Stimulated activated CD8-positive, alpha-beta memory T cell treated with anti-CD3 and anti-CD28 coated beads, Interleukin-7, amount 100 ng/mL, for 24 hours (primary cell): ENCODE measurements at places on chromosomes 11 and 22.

DNA sequence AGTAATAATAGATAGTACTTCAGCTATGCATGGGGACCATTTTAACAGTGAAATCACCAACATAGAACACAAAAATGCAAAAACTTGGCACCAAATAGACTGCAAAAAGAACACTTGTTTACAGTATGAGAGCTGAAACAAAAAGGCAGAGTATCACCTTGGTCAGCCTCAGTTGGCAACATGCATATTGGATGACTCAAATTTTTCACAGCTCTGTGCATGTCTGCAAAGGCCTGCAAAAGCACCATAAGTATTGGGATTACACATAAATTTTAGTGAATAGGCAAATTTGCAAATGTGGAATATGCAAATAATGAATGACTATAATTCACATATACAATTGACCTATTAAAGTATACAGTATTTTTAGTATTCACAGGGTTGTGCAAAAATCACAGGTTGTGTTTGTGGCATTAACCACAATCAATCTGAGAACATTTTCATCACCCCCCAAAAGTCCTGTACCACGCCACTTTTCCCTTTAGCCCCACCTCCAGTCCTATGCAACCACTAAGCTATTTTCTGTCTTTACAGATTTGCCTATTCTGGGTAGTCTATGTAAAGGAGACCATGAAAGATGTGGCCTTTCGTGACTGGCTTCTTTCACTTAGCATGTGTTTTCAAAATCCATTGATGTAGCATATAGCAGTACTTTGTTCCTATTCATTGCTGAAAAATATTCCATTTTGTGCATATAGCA lies 47.2 kb downstream of the CCDC15 start:
- DNase-seq = no peak

DNA sequence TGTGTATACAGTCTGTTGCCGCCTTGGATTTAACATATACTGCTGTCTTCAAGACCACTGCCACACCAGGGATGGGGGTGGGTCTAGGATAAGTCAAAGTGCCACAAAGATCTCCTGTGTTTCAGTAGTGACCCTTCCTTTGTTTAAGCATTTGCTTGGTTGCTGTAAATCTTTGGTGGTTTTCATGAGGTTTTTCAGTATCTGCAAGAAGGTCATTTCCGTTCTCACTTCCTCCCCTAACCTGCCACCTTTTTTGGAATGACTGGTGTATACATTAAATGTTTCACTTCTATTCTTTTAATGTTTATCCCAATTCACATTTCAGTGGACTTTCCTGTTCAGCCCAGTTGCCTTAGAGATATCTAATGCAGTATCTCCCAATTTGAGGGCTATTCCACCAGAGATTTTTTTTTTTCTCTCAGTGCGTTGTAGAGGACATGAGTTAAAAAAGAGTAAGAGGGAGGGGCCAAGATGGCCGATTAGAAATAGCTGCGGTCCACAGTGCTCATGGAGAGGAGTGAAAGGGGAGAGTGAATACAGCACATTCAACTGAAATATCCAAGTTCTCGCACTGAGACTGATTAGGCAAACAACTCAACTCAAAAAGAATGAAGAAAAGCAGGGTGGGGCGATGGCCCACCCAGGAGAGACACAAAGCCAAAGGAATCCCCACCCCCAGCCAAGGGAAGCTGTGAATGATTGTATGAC lies 43.2 kb downstream of the USP47 start:
- no peak for DNase-seq

DNA sequence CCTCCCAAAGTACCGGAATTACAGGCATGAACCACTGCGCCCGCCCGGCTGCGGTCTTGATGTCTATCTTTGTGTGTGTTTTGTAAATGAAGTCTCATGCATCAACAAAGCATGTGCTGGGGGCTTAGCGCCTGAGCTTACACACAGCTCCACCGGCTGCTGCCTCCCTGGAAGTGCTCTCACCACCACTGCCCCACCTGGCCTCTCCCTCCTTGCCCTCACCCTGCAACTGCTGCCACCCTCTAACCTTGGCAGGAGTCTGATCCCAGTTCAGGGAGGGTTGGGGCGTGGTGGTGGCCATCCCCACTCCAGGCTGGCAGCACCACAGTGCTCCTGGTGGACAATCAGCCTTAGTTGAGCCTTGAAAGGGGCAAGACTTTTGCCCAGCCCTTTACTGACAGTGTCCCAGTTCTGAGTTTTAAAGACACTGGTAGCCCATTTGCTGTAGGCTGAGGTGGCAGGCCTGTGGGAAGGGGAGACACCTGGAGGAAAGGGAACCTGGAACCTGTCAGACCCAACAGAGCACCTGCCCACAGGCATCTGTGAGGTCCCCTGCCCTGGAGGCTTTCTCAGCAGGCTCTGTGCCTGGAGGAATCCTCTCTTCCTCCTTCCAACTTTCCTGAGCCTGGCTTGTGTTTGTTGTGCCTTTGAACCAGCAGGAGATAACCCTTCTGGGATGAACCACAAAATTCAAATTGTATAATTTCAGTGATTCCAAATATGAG lies 42.4 kb upstream of the WEE1 start:
- DNase-seq = no peak

DNA sequence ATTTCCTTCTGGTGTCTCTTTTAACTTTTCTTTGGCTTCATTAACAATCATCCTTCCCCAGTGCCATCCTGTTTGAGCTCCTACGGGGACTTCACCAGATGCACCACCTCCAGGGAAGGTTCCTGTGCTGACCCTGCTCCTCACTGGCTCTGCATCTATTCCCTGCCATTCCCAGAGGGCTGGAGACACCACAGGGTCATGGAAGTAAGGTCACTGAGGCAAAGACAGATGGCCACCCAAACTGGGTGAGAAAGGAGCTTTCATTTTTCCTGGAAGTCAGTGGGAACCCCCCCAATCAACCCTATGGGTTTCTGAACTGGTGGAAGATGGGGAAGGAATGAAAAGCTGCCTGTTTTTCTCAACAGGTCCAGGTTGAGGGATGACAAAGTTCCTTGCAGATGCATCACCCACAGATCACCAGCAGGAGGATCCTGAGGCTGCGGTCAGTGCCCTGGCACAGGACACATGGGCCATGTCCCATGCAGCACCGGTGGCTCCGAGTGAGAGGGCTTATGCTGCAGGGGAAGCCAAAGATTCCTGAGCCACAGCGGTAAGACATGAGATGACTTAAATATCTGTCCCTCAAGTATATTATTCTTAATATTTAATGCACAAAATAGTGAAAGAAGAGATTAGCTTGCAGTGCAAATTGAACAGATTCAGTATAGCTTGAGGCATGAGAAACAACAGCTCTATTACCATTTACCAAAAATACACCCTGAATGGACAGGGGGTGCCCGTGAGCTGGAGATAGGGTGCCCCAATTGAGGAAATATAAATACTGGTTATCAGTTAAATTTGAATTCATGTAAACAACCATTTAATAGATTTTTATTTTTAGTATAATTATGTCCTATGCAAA lies 73.0 kb upstream of the VPREB1 start:
- DNase-seq = no peak

DNA sequence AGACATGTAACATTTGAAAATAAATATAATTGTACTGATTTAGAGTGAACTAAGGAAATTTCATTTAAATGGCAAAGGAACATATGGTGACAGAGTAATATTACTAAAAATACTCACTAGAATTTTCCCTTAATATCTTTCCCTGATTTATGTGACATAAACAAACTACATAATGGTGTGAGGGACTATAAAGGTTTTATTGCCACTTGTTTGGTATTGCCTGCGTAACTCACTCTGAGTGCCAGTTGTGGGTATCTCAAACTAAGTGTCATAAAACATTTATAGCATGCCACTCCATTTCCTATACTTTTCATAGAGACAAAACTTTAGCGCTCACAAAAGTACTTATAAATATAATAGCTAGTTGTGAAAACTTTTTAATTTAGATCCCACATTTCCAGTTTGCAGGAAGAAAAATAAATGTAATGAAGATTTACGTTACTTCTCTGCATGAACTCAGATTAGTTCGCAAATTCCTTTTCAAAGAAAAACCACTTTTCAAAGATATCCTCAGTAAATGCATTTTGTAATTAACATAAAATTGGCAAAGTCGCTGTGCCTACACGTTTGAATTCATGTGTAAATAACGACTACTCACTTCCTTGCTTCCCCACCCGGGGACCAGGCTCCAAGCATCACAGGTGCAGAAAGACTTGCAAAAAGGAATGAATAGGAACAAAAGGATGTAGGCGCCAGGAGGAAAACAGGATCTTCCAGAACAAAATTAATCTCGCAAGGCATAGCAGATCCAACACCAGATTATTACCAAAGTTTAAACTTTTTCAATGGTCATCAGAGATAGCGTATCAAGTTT lies 1.6 kb upstream of the QSER1 start:
- DNase-seq = no peak

DNA sequence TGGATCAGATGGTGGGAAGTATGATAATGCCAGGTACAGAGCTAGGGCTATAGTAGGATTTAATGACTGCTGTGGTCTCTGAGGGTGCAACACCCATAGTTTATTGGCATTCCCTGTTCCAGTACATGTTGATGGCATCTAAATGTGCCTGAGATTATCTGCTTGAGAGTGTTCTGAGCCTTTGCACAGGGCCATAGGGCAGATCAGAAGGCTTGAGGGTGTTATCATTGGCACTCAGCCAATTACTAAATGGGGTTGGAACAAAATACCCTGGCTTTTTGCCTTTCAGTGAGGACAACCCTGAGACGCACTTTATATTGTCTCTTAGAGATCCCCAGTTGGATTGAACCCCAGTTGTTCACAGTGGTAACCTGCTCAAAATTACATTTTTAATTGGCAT lies 6.7 kb downstream of the SLC5A12 start:
- no peak for DNase-seq

- no peak for DNase-seq
Measured at GRCh38 chr22:50546326-50547262, 895 bp downstream of the KLHDC7B start.

DNA sequence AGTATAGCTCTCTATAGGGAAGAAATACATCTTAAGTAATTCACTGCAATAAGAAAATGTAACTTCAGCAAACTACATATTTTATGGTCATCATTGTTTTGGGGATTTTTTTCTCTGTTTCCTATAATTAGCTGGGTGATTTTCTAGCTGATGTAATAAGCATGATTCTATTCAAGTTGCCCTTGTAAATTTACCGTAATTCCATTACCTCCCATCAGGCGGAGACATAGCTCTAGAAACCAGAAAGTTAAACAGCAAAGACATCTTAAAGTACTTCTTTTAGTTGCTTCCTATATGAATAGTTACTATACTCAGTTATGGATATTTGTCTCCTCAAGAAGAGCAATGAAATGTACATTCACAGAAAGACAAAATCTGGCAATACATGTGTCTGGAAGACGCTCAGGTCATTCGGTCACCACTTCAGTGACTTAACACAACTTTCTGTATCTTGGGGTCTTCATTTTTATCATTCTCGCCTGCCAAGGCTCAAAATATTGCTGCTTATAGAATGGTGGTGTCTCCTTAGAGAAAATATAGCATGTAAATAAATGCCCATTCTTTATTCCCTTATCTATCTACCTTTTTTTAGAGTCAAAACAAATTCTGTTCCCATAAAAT lies 239.9 kb upstream of the ZC3H12C start:
- DNase-seq = no peak

- no peak for DNase-seq
Measured at GRCh38 chr11:74370123-74370522, 28.1 kb downstream of the PGM2L1 start.

GRCh38 chr11:3127706-3128355 lies 37.3 kb downstream of the OSBPL5 start:
- no peak for DNase-seq

- DNase-seq = no peak
Measured at GRCh38 chr11:119540370-119541125, 117.6 kb upstream of the THY1 start.

DNA sequence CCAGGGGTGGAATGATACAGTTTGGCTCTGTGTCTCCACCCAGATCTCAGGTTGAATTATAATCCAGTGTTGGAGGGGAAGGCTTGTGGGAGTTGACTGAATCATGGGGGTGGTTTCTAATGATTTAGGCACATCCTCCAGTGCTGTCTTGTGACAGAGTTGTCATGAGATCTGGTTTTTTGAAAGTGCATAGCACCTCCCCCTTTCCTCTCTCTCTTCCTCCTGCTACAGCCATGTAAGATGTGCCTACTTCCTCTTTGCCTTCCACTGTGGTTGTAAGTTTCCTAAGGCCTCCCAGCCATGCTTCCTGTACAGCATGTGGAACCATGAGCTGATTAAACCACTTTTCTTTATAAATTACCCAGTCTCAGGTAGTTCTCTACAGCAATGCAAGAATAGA lies 45.1 kb downstream of the THAP12 start:
- DNase-seq = no peak

- no peak for DNase-seq
Measured at GRCh38 chr11:6474806-6475500, 1.2 kb upstream of the TRIM3 start.

DNA sequence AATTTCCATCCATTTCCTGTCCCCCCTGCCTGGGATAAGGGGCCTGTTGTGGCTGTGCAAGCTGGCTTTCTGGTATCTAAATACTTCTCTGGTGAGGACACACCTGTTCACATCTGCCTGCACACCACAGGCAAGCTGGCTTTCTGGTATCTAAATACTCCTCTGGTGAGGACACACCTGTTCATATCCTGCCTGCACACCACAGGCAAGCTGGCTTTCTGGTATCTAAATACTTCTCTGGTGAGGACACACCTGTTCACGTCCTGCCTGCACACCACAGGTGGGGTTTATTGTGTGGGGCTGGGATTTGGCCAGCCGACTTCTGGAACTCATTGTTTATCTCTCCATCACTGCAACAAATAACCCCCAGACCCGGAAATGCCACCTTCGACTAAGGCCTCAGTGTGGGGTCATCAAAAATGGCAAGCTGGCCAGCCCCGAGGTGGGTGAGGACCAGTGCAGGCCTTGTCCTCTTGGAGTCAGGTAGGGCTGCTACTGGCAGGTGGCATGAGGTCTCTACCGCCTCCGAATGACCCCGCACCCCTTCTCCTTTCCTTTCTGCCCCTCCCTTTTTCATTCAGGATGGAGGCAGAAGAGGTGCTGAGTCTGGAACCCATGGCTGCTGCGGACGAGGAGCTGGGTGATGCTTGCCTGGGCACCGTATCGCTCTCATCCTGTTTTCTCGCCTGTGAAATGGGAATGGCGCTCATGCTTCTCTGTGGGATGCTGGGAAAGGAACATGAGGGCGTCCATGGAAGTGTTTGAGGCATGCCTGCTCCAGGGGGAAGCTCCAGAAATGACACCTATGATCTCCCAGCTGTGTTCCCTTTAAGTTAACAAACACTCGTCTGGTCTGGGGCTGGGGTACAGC lies 43.5 kb upstream of the MYEOV start:
- DNase-seq = no peak
